ENCODE measurements at places on chromosomes 7 and 10.

- DNase-seq: no peak
These were observed 25.8 kb upstream of the PLPP4 start for GRCh38 chr10:120431251-120431651.

GRCh38 chr10:52741851-52742250, 30.7 kb downstream of the MBL2 start:
- DNase-seq: no peak

- no peak for DNase-seq
These were observed 1338.7 kb downstream of the REEP3 start for GRCh38 chr10:64859911-64860310.

- DNase-seq: no peak
These were observed 58.2 kb downstream of the YKT6 start for GRCh38 chr7:44258865-44259546.

DNA sequence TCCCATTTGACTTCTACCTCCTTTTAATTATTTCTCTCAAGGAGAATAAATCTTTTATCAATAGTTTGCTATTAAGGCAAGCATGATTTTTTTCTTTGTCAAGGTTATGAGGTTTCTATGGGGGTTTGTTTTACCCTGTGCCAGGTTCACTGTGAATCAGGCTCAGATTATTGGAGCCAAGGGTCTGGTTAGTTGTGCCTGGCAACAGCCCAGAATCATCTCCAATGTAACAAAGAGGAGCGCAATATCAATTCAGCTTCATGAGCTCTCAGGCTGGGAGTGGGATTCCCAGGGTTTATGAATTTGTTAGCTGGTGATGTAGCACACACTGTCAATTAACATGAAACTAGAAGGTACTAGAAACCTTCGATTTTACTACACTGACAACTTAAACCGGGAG, 73.2 kb downstream of the AASS start:
- no peak for DNase-seq

GRCh38 chr10:97065128-97065527, 120.6 kb downstream of the SLIT1 start:
- DNase-seq: no peak

DNA sequence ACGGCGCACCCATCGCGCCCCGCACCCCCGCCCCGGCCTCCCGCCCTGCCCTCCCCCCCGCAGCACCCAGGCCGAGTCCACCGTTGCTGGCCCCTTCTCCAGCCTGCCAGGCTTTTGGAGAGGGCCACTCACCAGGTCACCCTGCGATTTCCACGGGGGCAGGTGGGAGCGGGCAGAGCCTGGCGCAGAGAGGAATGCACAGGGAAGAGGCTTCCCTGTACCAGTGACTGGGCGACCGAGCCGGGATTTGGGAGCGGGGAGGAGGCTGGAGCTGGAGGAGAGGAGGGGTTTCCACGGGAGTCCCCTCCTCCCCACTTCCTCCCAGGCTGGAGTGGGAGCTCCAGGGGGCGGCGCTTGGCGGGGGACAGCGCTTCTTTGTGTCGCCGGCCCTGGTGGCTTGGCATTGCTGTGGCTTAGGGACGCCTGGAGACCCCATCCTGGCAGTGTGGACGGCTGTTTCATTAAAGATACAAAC, 19.3 kb downstream of the TCAF1 start:
- DNase-seq: no peak

DNA sequence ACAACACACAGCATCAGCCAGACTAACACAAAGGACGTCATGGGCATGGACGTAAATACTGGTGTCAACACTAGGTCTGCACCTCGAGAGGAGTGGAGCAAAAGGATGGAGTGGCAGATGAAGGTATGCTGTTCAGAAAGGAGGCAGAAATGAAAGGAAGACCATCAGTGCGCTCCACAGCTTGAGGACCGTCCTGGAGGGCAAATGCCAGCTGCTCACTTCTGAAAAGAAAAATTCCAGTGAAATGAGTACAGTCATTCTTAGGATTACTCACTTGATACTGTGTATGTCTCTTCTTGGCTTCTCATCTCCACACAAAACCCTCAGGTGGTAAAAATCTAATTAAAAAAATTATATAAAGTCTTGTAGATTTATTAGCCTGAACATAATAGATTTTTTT, 44.8 kb downstream of the EGFR start:
- no peak for DNase-seq

DNA sequence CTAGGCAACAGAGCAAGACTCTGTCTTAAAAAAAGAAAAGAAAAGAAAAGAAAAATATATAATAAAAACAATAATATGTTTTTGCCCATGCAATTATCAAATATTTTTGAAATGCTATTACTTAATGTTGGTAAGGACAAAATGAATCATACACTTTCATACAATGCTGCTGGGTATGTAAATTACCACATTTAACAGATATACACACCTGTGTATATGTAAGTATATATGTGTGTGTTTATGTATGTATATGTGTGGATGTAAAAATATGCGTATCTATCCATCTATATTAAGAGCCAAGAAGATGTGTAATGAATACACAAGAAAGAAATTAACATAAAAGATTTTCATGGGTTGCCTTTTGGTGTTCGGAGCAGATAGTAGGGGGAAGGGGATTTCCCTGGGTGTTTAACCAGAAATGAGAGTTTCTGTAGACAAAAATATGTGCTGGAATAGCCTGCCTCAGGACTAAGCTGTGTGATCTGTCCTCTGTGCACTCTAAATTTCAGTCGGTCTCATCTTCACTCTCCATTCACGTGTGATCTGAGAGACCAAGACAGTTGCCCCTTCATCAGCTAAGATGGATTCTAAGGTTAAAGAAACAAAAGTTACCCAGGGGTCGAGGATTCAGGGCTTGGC, 61.2 kb downstream of the PRKCQ start:
- DNase-seq: peak; percentile 25

- no peak for DNase-seq
These were observed 20.8 kb downstream of the LDB3 start for GRCh38 chr10:86689146-86689545.

GRCh38 chr7:111758332-111758731, 196.0 kb upstream of the IMMP2L start:
- no peak for DNase-seq

DNA sequence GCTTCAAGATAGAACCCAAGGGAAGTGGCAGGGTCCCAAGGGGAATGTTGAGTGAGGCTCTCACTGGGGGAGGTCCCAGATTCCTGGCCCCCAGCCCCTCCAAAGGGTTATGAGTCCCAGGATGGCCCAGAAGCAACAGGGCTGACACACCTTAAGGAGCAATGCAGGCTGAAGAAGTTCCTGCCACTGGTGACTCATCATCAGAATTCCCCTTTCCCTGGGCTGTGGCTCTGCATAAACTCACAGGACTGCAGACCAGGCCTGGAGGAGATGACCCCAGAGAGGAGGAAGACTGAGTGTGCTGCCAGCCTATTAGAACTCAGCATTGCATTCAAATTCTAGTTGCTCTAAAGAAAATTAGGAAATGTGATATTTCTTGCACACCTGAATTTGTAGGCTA, 126.7 kb downstream of the DPP6 start:
- DNase-seq: no peak

GRCh38 chr10:3803295-3803926, 18.4 kb upstream of the KLF6 start:
- peak; percentile 69 for DNase-seq

- DNase-seq: no peak
These were observed 100.4 kb upstream of the DDC start for GRCh38 chr7:50665403-50666123.

GRCh38 chr10:123906884-123907652, 15.5 kb upstream of the CPXM2 start:
- DNase-seq: no peak

- DNase-seq: no peak
These were observed 22.8 kb downstream of the SPOCK2 start for GRCh38 chr10:72065439-72066025.

DNA sequence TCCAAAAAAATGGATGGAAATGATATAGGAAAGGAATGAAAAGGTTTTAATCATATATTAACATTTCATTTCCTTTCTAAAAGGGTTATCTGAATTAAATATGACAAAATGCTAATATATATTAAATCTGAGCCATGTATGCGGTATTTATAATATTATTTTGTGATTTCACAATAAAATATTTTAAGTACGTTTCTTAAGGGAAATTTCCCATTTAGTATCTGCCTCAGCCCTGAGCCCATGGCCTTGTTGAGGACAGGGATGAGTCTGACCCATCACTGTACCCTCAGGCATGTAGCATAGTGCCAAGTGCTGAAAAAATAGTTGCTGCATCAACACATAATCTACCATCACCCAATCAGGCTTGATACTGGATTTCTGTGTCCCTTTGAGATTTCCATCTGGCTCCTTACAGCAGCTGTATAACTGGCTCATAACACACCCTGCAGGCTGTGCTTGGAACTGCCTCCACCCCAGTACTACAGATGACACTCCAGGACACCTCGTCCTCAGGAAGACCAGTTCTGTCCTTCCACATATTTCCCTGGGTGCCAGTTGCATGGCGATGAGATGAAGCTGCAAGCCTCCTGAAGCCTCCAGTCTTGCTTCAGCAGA, 59.4 kb upstream of the ASAH2 start:
- DNase-seq: peak; percentile 55

DNA sequence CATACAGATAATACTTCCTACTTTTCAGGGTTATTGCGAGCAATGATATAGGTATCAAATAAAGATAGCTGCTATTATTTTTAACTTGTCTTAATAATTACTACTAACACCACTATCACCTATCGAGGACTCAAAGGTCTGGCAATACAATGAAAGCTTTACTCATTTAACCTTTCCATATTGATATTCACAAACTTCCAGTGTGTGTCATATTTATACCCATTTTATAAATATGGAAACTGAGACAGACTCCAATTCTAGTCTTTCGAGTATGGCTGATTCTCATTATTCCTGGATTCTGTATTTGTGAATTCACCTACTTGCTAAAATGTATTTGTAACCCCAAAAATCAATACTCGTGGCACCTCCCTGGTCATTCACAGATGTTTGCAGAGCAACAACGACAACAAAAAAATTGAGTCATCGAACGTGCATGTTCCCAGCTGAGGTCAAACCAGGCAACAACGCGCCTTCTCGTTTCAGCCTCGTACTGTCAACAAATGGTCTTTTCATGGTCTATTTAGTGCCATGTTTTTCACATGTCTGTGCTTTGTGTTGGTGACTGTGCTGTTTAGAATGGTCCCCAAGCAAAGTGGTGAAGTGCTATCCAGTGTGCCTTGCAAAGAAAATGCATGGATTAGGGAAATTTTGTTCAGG, 51.7 kb downstream of the SMURF1 start:
- no peak for DNase-seq

- DNase-seq: no peak
These were observed 16.5 kb upstream of the GPR37 start for GRCh38 chr7:124781907-124782734.

GRCh38 chr7:25923741-25924460, 228.1 kb upstream of the NFE2L3 start:
- no peak for DNase-seq

DNA sequence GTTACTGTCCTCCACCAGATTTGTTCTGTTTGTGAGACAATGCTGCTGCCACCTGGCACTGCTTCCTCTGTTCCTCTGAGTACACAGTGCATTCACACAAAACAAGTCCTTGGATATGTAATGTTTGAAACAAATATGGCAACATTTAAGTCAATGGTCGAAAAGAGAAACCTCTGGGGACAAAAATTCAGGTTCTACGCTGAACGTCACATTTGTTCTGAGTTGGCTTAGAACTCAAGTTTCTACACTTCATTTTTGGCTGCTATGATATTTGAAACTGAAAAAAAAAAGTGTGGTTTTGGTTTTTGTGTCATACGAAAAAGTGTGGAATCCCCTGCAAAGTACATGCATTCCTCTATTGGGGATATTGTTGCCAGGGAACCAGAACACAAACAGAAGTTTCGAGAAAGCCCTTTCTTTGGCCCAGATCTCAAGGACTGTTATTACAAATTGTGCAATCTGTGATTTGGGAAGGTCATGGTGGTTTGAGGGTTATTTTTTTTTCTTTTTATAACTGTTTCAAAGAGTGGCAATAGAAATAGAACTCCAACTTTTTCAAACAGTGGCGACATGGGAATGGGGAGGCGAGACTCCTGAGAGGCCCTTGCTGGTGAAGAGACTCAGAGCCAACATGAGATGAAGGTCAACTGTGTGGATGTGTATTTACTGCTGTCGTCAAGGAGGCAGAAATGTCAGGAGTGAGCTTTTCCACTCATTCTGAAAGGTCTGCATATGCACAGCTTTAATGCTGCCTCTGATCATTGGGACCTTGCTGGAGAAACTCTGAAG, 127.5 kb downstream of the CUBN start:
- peak; percentile 34 for DNase-seq

DNA sequence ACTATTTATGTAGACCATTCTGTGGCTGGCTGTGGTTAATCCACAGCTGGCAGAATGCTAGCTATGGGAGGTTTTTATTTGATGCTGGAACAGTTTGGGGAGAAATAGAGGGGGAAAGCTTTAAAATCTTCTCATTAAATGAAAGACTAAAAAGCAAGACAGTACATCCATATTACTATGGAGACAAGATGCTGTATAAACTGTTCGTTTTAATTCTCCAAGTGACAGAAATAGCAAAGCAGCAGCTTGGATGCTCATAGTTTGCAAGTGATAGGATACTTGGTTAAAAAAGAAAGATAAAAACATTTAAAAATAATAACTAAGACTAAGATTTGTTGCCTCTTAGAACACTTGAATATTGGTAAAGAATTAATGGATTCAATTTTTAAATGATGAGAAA, 304.9 kb upstream of the KAT6B start:
- no peak for DNase-seq

GRCh38 chr7:134910214-134910890, 76.0 kb upstream of the AGBL3 start:
- DNase-seq: no peak

DNA sequence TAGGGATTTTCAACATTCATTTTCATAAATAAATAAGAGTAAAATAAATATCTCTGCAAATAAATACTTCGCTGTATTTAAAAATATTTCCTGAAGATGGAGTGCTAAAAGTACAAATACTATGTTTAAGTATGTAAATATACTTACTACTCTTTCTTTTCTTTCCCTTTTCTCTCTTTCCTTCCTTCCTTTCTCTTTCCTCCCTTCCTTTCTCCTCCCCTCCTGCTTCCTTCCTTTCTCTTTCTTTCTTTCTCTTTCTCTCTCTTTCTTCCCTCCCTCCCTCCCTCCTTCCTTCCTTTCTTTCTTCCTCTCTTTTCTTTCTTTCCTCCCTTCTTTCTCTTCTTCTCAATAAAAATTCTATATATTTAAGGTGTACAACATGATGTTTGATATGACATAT, 496.1 kb downstream of the CCSER2 start:
- DNase-seq: no peak

DNA sequence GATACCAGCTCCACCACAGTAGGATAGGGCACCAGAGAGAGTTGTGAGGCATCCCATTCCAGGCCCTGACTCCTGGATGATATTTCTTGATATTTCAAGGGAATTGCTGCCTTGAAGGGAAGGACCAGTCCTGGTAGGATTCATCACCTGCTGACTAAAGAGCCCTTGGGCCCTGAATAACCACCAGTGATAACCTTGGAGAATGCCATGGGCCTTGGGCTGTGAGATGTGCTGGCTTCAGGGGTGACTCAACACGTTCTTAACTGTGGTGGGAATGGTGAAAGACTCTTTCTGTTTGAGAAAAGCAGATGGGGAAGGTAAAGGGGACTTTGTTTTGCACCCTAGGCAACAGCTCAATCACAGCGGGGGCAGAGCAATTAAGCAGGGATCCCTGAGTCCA, 21.4 kb upstream of the ASZ1 start:
- no peak for DNase-seq
